ENCODE measurements at places on chromosomes 6 and 20. TPM values are rescaled to one million over a fixed set of nuclear protein-coding genes. Genes with fewer than 3 reads are reported as not detected.
A peak's percentile ranks its signal among the peaks of the same experiment; 100 is the strongest.

DNA sequence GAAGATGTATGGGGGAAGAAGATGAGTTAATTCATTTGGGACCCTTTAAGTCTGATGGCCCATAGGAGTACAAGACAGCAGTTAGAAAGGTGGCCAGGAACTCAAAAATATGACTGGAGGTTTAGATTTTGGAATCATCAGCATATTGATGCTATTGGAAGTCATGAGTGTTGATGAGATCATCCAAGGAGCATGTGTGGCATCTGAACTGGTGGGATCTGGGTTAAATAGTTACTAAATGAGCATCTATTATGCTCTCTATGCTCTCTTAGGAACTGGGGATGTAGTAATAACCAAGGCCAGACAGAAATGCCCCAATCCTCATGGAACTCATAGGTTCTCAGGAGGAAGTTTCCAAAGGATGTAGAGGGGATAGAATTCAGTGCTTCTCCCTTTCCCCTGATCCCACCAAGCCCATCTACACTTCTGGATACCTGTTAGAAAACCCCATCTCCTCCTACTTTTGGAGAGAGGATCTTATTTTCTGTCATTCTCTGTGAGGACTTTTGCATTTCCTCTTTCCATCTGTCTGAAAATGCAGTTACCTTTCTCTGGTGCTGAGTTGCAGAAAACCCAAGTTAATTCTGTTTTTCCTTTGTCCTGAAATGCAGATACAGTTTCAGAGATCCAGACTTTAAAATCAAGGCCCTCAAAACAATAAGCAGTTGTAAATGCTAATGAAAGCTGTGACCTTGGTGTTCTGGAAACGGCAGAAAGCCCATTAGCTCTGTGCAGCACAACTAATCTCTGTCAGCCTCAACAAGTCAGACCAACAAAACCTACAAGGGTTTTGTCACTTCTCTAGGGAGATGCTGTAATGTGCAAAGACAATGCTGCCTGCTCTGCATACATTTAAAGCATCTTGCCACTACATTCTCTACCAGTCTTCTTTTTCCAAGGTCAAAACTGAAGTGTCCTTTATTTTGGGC lies 65.8 kb downstream of the TBC1D7 start:
- peaks cover 47% of the 10 kb centered on the region for H3K4me1 ChIP-seq
- DNase-seq, result no peak
- peak overlapping the region; percentile 79 for H3K27ac ChIP-seq
- H3K4me3 ChIP-seq, result no peak overlapping the region

GRCh38 chr20:47675190-47676142 lies 109.8 kb downstream of the SULF2 start:
- peaks cover 98% of the 10 kb centered on the region for H3K36me3 ChIP-seq
- H3K4me1 ChIP-seq, result no peaks in the 10 kb centered on the region

GRCh38 chr20:18992418-18992817 lies 178.8 kb downstream of the SCP2D1 start:
- H3K27ac ChIP-seq, result no peak overlapping the region
- no peaks in the 10 kb centered on the region for H3K27me3 ChIP-seq
- H3K4me1 ChIP-seq, result no peaks in the 10 kb centered on the region
- DNase-seq, result no peak

GRCh38 chr6:47126647-47127391 lies 84.7 kb upstream of the ADGRF1 start:
- no peaks in the 10 kb centered on the region for H3K36me3 ChIP-seq
- H3K27me3 ChIP-seq, result no peaks in the 10 kb centered on the region
- no peak overlapping the region for H3K4me3 ChIP-seq

DNA sequence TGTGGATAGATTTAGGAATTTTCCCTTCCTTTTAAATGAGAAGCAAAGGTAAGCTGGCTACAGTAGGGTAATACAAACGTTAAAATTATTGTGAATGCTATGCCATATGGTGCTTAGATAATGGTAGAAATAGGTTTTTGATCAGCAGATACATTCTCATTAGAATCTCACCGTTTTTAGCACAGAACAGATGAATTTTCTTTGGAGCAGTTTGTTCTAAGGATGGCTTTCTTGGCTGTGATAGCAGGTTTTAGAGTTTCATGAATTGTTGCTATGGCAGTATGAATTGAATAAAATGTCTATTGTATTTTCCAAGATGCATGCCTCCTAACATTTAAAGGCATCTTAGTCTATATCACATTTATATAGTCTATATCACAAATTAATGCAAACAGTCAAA lies 1394.5 kb downstream of the EPHA7 start:
- no peaks in the 10 kb centered on the region for H3K36me3 ChIP-seq
- no peak for DNase-seq
- H3K27me3 ChIP-seq, result no peaks in the 10 kb centered on the region
- no peak overlapping the region for H3K27ac ChIP-seq
- H3K4me1 ChIP-seq, result no peaks in the 10 kb centered on the region

GRCh38 chr20:59782986-59783640 lies 150.3 kb downstream of the SYCP2 start:
- H3K27me3 ChIP-seq, result no peaks in the 10 kb centered on the region
- H3K4me3 ChIP-seq, result no peak overlapping the region
- H3K27ac ChIP-seq, result no peak overlapping the region
- no peaks in the 10 kb centered on the region for H3K36me3 ChIP-seq
- no peak for DNase-seq
- H3K4me1 ChIP-seq, result peaks cover 25% of the 10 kb centered on the region

Gene HLA-DRB1
- 1,229 TPM for polyA plus RNA-seq
